Progenitor cell of endocrine pancreas (in vitro differentiated cells): ENCODE measurements at places on chromosomes 2 and 18. TPM values are rescaled to one million over a fixed set of nuclear protein-coding genes. Genes with fewer than 3 reads are reported as not detected.

RIT2 gene
- total RNA-seq = not detected in 2 replicates

DNA sequence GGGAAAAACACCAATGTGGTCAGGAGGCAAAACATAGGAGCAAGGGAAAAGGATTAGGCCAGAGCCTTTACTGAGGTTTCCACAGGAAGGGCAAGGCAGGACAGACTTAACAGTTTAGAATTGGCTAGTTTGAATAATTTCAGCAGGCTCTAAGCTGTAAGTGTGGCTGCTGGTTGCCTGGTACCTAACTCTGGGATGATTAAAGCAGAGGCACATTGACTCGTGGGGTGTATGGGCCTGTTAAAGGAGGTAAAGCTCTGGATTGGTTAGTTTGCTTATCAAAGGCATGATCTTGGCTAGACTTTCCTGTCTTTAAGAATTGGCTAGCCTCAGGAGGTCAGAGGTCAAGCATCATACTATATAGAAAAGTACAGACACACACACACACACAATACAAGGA lies 132.6 kb downstream of the SPAG16 start:
- no peaks in the 10 kb centered on the region for H3K27me3 ChIP-seq
- no peak overlapping the region for H3K4me3 ChIP-seq
- no peaks in the 10 kb centered on the region for H3K4me1 ChIP-seq
- peaks cover 1% of the 10 kb centered on the region for H3K36me3 ChIP-seq

EPHA4 gene
- total RNA-seq = 40.3 and 41.4 TPM in 2 replicates

DNA sequence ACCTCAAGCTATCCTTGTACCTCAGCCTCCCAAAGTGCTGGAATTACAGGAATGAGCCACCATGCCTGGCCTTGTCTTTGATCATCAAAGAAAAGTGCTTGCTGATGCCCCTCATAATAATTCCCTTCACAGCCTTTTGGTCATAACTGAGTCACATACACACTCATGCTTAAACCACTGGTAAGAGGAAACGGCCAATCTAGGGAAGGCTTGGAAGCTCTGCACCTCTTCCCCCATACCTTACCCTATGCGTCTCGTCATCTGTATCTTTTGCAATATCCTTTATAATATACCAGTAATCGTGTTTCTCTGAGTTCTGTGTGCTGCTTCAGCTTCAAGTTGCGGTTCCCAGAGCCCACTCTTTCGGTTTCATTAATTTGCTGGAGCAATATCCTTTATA lies 4.8 kb upstream of the RNF138 start:
- H3K4me3 ChIP-seq = no peak overlapping the region
- H3K36me3 ChIP-seq = no peaks in the 10 kb centered on the region
- H3K27ac ChIP-seq = no peak overlapping the region
- H3K4me1 ChIP-seq = peaks cover 16% of the 10 kb centered on the region
- H3K27me3 ChIP-seq = no peaks in the 10 kb centered on the region

GRCh38 chr2:205712508-205712907 lies 30.2 kb downstream of the NRP2 start:
- no peaks in the 10 kb centered on the region for H3K36me3 ChIP-seq
- peaks cover 11% of the 10 kb centered on the region for H3K4me1 ChIP-seq
- H3K27ac ChIP-seq = no peak overlapping the region
- H3K27me3 ChIP-seq = peaks cover 16% of the 10 kb centered on the region
